ENCODE measurements at places on chromosomes 11 and 22.

DNA sequence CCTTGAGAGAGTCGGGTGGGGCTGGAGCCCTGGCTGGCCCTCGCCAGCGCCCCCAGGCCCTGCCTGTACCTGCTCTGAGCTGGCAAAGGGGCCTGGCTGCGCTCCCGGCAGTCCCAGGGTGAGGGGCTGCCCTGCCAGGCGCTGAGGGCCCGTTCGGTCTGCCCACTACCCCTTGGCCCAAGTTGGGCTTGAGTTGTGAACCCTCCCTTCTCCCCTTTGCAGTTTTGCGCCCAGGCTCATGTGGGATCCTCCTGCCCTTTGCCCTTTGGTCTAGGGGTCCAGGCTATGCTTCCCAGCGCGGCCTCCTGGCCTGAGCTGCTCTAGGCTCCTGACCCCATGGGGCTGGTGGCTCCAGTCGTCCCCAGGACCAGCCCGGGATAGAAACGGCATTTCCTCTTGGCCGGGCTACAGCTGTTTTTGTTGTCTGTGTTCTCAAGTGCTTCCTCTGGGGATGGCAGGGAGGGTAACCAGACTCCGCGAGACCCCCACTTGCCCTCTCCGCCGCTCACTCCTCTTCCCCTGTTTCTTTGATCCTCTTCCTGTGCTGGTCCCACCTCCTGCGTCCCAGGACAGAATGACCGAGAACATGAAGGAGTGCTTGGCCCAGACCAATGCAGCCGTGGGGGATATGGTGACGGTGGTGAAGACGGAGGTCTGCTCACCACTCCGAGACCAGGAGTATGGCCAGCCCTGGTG is 34.9 kb downstream of the PRDM11 start:
- DNase-seq = no peak

GRCh38 chr22:29391546-29391945 is 3.2 kb upstream of the AP1B1 start:
- DNase-seq = no peak

DNA sequence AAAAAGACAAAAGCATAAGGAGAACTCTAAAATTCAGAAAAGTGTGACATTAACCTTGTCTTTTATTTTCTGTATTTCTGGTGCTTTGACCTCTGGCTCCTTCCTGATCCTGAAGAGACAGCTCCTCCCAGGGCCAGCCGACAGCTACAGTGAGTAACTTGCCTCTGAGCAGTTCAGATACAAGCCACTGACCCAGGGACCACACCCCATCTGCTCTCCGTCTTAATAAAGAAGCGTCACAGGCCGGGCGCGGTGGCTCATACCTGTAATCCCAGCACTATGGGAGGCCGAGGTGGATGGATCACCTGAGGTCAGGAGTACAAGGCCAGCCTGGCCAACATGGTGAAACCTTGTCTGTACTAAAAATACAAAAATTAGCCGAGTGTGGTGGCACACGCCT is 6.5 kb downstream of the MLC1 start:
- DNase-seq = no peak

DNA sequence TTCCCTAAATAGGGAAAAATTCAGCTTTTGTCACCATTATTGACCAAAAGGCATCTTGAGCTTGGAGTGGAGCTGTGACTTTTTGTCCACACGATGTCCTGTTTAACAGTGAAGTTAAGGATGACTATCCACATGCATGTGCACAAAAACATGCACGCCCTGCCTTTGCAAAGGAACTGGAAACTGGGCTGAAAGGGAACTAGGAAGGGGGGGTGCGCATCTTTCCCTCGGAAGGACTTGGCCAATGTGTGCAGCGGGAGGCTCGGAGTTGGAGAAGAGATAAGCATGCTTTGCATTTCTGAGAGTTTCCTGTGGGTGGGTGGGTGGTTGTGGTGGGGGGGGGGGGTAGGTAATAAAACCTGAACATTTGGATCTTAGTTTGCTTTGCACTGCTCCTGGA is 411 bp upstream of the KIRREL3 start:
- no peak for DNase-seq

DNA sequence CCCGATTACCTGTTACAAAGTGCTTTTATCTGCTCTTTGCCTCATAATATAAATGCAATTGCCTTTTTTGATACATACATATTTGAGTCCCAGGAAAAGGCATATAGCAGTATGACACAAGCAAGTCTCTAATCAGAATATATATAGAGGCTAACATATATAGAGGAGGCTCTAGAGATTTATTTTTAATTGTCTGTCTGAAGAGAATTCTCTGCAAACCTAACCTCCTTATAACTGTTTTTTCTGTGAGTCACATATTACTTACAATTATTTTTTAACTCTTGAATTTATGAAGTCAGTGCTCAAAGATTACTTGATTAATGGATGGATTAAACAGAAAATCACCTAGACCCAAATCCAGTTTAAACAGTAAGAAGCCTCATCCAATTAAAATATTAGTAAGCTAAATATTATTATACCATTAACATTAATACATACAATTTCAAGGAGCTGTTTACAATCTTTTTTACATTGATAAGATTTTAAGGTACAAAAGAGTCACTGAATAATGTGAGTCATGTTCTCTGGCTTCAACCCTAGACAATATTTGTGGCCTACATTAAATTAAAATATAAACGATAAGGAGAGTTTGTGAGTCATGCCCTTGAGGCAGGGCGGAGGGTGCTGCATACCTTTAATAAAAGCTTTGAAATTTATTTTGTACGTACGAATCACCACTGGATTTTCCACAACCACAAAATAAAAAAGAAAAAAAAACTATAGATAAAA is 19.2 kb upstream of the MMP13 start:
- no peak for DNase-seq

Data from stimulated activated CD8-positive, alpha-beta memory T cell treated with anti-CD3 and anti-CD28 coated beads, Interleukin-7, amount 100 ng/mL, for 24 hours (primary cell).